ENCODE measurements at places on chromosomes 6 and 20. TPM values are rescaled to one million over a fixed set of nuclear protein-coding genes. Genes with fewer than 3 reads are reported as not detected.

Gene ULBP1
- total RNA-seq, result 0.08 TPM

Gene RBPJL
- total RNA-seq, result not detected

Gene PBOV1
- not detected for total RNA-seq

Gene GTSF1L
- not detected for total RNA-seq

Gene PLCB1
- total RNA-seq, result 25.9 TPM

Gene PRPH2
- 1.2 TPM for total RNA-seq

Gene CFAP61
- total RNA-seq, result 1.0 TPM

Gene VNN1
- 4.5 TPM for total RNA-seq

Gene ZNF311
- 0.37 TPM for total RNA-seq

DNA sequence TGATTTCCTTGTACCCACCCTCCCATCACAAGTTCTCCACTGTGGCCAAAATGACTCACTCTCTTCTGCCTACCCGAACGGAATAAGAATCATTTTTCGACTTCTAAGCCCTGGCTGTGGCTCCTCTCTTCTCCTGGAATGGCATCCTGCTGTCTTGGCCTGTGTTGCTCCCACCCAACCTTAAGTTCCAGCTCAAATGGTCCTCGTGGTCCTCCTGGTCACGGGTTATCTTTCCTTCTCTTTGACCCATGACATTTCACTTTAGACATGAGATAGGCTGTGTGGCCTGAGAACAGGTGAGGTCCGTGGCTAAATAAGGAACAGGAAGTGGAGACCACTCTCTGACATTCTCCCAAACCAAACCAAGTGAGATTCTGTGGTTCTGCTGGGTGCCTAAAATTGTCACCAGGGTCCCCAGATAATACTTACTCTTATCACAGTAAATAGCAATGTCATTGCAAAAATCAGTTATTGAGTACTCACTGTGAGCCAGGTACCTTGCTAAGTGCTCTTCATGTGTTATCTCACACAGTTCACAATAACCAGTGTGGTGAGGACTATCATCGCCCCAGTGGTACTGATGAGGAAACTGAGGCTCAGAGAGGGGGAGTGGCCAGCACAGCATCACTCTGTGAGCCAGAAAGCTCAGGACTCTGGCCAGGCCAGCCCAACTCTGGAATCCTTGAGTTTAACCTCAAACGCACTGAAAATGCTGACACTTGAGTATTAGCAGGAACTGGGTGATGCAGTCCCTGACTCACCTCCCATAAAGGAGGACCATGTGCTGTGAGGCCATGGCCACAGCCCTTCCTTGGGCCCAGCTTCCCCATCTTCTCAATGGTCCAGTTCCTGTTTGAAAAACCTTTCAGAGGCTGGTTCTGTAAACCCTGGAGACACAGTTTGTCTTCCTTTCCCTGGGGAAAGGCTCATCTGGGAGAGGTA is 74.8 kb upstream of the SIRPA start:
- DNase-seq, result no peak

DNA sequence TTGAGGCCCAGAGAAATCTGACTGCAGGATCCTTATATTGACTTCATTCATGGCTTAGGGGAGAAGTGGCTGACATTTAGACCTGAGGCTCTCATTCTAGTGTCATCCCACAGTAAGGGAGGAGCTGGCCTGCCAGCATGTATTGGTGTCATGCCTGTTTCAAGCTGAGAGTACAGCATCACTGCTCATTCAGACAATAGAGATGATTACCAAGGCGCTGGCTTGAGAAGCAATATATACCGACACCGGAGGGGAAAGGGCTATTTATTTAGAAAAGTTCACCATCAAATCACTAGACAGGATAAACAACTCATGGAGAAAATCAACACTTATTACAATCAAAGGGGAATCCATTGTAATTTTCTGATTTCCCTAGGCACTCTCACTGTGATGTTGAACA is 84.4 kb upstream of the HDAC2 start:
- DNase-seq, result no peak

DNA sequence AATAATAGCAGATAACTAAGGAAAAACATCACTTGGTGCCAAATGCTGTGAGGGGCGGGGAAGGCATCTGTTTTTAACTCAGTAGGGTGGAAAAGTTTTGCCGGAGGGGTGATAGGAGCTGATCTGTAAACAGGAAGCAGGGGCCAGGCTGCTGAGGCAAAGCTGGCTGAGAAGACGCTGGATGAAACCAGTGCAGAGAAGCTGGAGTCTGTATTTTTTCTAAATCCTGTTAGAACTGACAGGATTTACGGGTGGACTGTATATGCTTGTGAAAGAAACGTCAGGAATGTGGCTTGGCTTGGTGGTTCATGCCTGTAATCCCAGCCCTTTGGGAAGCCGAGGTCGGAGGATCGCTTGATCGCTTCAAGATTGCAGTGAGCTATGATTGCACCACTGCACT is 5.6 kb downstream of the PCMTD2 start:
- peak; percentile 56 for DNase-seq

- DNase-seq, result peak; percentile 53
Measured at GRCh38 chr6:157273756-157274470, 49.4 kb downstream of the TMEM242 start.

DNA sequence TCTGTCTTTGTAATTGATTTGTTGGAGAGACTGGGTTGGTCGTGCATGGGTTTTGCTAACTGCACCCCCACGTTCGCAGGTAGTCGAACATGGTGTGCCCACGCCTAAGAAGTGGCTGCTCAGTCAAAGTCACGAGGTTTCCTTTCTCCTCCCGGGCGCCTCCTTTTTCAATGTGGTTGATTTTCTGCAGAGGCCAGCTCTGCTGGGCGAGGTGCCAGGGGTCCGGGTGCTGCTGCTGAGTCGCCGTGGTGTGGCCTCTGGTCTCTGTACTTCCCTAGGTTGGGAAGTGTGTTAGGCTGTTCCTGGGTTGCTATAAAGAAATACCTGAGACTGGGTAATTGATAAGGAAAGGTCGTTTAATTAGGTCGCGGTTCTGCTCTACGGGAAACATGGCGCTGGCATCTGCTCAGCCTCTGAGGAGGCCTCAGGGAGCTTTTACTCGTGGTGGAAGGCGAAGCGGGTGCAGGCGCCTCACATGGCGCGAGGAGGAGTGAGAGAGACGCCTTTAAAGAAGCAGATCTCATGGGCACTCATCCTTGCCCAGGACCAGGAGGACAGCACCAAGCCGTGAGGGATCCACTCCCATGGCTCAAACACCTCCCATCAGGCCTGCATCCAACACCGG is 14.1 kb downstream of the OSBPL2 start:
- DNase-seq, result no peak

GRCh38 chr6:91751526-91751925 is 1164.7 kb upstream of the MAP3K7 start:
- no peak for DNase-seq

- DNase-seq, result no peak
Measured at GRCh38 chr6:144630857-144631256, 345.7 kb downstream of the UTRN start.

- DNase-seq, result no peak
Measured at GRCh38 chr6:156833755-156834154, 56.6 kb downstream of the ARID1B start.

GRCh38 chr6:102197211-102197610 is 803.7 kb downstream of the GRIK2 start:
- DNase-seq, result no peak

DNA sequence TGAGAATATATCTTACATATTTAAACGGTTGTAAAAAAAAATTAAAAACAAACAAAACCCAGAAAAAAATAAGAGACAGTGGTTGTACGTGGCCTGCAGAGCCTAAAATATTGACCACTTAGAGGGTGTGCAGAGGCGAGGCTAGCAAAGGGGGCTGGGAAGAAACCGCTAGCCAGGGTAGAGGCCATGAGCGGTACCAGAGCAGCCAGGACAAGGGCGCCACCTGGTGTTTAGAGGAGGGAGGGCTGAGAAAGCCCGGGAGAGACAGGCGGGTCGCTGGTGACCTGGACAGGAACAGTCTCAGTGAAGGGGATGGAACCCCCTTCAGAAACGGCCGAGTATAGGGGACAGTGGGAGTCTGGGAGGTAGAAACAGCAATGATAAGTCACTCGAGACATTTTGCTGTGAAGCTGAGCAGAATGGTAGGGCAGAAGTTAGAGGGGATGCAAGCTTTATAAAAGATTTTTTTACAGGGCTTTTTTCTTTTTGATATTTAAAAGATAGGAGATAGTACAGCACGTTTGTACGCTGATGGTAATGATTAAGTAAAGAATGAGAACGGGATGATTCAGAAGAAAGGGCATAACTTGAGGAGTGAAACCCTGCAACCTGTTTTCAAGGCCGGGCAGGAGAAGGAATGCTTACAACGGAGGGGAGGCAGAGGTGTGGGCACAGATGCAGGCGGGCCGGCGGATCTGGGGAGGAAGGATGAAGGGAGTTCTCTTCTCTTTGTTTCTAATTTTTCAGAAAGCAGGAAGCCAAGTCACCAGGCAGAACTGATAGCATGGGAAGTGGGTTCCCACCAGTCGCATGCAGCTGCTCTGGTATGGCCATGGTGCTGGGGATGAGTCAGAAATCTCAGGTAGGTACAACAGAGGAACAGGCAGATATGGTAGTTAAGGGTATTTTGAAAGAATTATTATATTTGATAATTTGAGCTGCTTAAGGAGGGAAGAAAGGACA is 76.2 kb downstream of the FAM229B start:
- DNase-seq, result peak; percentile 47

DNA sequence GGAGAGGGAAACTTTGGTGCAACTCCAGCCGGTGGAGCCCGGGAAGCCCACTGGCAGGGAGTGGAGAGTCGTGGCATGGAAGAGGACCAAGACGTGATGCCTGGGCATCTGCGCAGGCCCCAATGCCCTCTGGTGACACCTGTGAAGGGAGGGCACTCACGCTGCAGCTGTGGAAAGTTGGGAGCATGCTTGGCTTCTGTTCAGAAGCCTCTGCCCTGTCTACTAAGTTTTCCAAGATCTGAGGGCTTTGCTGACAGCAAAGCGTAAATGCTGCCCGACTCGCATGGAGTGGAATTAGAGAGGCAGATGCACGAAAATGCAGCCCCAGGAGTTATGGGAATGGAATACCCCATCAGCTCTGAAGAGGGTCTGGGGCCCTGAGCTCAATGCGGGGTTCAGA is 75.7 kb downstream of the SYNDIG1 start:
- DNase-seq, result no peak

GRCh38 chr20:7924692-7925091 is 15.6 kb downstream of the HAO1 start:
- DNase-seq, result no peak

GRCh38 chr6:70150521-70150920 is 152.4 kb downstream of the COL9A1 start:
- no peak for DNase-seq

GRCh38 chr20:41440882-41441281 is 74.3 kb upstream of the EMILIN3 start:
- no peak for DNase-seq

- DNase-seq, result peak; percentile 31
Measured at GRCh38 chr6:144215402-144215931, 65.2 kb downstream of the STX11 start.

DNA sequence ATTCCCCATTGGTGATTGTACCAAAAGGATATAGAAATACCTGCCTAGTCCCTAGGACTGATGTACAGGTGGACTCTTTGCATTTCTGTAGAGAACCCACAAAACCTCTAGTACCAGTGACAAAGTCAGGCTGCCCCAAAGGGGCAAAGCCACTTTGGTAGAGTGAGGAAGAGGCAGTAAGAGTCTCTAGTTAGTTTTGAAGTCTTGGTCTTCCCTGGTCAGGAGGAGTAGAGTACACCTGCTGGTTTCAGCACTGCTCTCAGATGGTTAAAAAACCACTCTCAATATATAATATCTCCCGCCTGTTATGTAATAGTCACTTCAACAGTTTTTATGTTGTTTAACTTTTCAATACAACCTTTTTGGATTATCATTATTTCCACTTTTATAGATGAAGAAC is 344.9 kb downstream of the CDKAL1 start:
- DNase-seq, result no peak

DNA sequence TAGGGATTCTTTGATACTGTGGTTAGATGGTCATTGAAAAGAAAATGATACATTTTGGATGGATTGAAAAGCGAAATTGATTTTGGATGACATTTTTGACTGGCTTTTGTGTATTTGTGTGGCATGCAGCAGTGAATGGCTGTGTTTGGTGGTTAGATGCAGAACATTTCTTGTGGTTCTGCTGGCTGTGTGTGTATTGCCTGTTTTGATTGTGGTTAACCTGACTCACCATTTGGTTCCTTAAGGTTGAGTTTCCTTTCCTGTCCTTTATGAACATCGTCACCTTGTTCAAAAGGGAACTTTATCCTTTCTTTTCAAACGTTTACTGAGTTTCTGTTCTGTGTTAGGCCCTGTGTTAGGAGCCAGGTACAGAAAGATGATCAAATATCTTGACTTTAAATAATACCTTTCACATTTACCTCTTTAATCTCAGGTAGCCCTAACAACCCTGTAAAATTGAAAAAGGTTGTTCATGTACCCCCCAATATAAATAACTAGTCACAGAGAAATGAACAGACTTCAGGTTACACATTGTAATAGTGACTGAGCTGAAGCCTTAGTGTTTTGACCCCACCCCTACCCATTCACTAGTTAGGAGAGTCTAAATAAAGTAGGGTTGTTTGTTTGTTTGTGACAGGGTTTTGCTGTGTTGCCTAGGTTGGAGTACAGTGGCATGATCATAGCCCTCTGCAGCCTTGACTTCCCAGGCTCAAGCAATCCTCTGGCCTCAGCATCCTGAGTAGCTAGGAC is 23.8 kb downstream of the ANKS1A start:
- no peak for DNase-seq

DNA sequence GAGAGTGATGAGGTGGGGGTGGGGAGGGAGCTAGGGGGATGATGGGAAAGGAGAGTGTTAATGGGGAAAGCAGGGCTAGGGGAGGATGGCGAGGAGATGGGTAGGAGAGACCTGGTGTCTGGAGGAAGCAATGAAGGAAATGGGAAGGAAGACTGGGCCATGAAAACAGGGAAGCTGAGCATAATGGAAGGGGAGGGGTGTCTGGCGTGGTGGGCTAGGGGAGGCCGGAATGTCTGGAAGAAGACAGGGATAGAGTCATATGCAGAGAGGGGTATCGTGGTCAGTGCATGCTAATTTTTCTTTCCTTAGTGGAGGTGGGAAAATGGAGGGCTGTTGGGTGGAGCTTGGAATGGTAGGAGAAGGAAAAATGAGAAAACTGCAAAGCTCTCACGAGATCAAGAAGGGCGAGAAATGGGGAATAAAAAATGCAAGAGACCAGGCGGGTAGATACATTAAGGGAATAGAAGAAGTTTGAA is 423 bp downstream of the KLHDC3 start:
- no peak for DNase-seq

DNA sequence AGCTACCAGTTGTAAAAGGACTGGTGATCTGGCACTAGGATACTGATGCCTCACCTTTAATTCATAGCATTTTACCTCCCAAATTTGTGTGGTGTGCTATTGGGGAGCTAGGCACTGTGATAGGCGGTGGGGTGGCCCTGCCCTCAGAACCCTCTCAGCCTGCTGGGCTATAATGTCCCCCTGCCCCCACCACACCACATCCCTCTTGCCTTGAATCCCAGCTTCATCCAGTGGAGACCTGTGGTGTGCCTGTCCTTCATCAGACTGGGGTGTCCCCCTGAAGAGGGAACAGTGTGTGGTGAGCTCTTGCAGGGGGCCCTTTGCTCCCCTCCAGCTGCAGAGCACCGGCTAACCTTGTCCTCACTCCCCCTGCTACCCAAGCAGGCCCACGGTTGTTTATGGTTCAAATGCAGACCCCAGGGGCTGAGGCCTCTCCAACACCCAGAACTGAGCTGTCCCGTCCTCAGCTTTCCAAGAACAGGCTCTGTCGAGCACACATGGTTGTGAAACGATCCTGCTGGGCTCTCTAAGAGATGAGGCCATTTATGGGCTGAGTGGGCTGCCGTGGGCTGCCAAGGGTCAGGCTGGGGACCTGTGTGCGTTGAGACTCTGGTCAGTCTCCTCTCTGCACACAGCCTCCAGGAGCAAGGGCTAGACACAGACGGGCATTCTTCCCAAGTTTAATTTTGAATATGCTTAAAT is 26.9 kb upstream of the VEGFA start:
- no peak for DNase-seq

- no peak for DNase-seq
Measured at GRCh38 chr6:9810286-9810685, 604.6 kb downstream of the TFAP2A start.

All from left cardiac atrium (tissue), 4 donors.